Stimulated activated CD8-positive, alpha-beta memory T cell treated with anti-CD3 and anti-CD28 coated beads, Interleukin-15, amount 100 ng/mL, for 24 hours (primary cell): ENCODE measurements at places on chromosomes 12 and 14.

GRCh38 chr14:101937926-101938767, 26.2 kb upstream of the DYNC1H1 start:
- no peak for DNase-seq

GRCh38 chr12:101935890-101936746, 58.7 kb downstream of the DRAM1 start:
- no peak for DNase-seq

DNA sequence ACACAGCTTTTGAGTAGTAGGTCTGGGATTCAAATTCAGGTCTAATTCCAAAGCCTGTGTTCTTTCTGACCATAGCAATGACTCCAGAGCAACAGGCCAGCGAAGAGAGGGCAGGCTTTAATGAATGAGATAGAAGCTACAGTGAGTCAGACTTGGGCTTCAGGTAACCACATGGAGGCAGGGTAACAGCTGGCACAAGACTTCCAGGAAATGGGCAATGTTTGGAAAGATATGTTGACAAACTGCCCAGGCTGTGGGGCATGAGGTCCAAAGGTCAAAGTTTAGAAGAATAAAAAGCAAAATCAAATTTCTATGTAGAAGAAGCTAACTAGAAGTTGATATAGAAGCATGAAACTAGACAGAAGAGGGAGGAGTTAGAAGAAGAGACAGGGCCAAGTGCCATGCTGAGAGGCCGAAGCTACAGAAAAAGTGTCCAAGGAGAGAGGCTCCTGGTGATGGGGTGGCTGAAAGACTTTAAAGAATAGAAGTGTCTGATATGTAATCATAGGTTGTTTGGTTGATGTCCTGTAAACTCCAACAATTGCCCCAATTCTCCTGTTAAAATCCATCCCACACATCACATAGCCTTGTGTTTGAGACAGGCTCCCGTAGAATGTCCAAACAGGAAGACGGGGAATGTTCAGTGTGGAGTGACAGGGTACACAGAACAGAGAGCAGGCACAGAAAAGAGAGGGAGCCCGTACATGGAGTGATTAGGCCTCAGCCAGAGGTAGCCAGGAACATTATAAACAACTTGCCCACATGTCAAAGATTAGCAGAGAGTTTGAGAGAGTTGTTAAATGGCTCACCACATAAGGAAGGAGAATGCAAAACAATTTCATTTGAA, 384.7 kb downstream of the CCDC91 start:
- DNase-seq: no peak

GRCh38 chr12:131002216-131002631, 48.5 kb downstream of the ADGRD1 start:
- no peak for DNase-seq

- DNase-seq: no peak
Observed at GRCh38 chr12:123097561-123098084, 53.3 kb downstream of the PITPNM2 start.

DNA sequence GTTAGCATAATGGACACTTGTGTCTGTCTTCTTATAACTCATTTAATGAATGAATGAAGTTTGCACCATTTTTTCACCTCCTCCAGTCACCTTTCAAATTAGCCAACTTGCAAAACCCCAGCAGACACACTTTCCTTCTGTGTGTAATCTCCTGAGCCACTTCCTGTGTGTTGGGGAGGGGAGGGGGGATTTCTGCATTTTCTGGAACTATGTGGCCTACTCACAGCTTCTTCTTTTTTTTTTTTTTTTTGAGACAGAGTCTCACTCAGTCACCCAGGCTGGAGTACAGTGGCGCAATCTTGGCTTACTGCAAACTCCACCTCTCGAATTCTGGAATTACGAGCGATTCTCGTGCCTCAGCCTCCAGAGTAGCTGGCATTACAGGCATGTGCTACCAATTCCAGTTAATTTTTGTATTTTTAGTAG, 4.1 kb upstream of the SERPINA1 start:
- no peak for DNase-seq
